Foreskin keratinocyte (primary cell): ENCODE measurements at places on chromosomes 2 and 18. TPM values are rescaled to one million over a fixed set of nuclear protein-coding genes. Genes with fewer than 3 reads are reported as not detected.

Gene ADCYAP1
- not detected in 2 replicates for polyA plus RNA-seq

Gene UGT1A3
- 0.40 and 0.58 TPM in 2 replicates for polyA plus RNA-seq

Gene CFAP210
- 0.18 TPM in 1 of 2 replicates, not detected in the other for polyA plus RNA-seq

Gene ANKRD30B
- not detected in 2 replicates for polyA plus RNA-seq

Gene USP14
- polyA plus RNA-seq: 46.1 and 53.9 TPM in 2 replicates

Gene NBAS
- 24.1 and 27.8 TPM in 2 replicates for polyA plus RNA-seq

Gene VSNL1
- 3.7 and 4.4 TPM in 2 replicates for polyA plus RNA-seq

DNA sequence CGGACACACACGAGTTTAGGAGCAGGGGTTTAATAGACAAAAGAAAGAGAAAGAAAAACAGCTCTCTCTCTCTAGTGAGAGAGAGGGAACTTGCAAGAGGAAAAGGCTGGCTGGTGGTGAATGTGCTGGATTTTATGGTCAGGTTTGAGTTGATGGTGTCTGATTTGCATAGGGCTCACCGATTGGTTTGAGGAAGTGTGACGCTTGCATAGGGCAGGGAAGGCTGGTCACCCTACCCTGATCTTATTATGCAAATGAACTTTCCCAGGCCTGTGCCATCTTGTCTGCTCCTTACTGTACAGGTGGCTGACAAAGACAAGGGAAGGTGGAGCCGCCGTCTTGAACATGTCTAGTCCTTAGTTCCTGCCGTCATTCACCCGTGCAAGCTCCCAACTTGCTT is 408.9 kb downstream of the RIT2 start:
- DNase-seq: peak; percentile 84

DNA sequence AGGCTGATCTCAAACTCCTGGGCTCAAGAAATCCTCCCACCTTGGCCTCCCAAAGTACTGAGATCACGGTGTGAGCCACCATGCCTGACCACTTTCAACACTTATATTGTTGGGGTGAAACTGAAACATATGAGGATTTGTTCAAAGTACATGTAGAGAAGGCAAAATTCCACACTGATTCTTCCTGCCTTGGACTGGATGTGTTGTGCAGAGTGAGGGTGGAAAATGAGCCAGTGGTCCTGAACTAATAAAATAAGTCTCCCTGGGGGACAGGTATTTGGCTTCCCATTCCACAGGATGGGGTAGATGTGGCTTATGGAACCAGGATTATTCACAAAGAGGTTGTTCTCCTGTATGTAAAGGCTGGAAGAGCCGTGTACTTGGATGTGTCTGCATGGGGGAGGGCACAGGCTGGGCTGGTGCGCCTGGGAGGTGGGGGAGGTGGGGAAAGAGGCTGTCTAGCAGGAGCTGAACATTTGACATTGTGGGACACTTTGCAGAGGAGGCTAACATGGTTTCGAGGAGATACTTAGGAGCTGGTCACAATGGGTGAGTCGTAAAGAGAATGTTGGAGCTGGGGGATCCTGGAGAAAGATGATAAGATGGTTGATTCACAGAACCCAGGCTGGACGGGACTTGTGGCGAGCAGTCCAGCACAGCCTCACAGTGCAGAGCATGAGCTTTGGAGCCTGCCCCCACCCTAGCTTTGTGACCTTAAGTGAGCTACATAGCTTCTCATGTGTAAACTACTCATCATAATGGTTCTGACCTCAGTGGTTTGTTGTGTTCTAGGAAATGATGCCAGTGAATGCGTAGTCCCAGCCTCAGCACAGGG is at the start of gene TXNDC2:
TXNDC2 (plus strand) TSS at position 804 of the 835 bp plus-strand sequence. CDS start 708 bp downstream, outside the sequence.
- DNase-seq: no peak

DNA sequence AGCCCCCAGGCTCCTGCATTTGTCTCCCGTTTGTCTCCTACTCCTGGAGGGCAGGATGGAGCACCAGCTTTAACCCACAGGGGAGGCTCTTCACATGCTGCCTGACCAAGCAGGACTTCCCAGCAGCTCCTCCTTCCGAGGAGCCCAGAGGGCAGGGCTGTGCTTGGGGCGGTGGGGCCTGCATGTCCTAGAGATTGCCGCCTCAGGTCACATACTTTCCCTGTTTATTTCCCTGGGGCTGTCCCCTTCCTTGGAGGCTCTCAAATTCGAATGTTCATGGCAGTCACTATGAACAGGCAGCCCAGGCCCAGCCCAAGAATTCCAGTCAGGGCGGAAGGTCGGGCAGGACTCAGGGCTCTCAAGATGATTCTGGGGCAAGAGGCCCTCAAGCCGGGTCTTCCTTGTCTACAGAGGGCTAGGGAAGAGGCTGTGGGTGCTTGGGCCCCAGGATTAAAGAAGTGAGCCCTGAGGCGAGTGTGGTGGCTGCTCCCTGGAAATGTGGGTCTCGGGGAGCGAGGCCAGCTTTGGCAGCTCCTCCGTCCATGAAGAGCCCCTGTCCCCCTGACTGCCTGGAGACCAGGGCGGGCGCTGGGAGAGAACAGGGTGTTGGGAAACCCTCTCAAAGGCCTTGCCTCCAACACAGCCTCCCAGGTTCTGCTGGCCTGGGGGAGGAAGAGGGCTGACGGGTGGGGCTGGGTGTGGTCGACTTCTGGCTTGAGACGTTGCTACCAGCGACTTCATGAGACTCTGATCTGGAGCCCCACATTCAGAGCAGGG is 48.9 kb upstream of the HPCAL1 start:
- DNase-seq: no peak

DNA sequence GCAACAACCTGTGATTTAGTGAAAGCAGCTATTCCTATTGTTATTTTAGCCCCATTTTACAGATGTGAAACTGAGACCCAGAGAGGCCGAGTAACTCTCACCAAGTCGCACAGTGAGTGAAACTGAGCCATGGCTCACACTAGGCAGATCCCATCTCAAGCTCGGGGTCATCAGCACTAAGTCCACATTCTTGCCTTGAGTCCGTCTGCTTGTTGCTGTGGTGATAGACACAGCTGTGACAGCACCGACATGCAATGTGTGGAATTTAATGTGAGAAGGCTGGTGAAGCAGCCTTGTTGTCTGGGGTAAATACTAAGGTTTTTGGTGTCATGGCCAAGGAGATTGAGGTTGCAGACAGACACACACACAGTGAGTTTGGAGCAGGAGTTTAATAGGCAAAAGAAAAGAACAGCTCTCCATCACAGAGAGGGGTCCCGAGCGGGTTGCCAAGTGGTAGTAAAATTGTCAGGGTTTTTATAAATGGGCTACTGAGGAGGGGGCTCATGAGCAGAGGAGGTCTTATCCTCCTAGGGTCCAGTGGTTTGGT is 40.2 kb upstream of the GMCL1 start:
- DNase-seq: peak; percentile 34

DNA sequence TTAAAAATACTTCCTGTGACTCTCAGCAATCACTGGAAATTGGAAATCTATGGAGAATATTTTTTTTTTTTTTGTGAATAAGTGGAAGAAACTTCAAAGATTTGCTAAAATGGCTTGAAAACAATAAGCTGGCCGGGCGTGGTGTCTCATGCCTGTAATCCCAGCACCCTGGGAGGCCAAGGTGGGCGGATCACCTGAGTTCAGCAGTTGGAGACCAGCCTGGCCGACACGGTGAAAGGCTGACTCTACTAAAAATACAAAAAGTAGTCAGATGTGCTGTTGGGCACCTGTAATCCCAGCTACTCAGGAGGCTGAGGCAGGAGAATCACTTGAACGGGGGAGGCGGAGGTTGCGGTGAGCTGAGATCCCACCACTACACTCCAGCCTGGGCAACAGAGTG is 155.5 kb upstream of the CAVIN2 start:
- DNase-seq: no peak

- DNase-seq: no peak
These were observed 48.1 kb downstream of the ADCY3 start for GRCh38 chr2:24871852-24872333.

DNA sequence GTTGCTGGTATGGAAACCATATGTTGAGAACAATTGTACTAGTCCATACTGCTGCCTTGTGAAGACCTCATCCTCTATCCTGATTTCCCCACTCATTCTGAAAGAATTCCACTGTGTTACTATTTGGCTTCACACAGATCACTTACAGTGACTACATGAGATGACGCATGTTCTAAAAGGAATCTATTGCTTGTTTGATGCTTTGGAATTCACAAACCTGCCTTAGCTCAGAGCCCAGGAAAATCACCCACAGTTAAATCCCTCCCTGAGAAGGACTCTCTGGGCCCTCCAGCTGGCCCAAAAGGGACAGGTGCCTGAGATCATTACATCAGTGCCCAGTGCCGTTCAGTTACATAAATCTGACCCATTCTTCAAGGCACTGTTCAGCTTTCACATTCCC is 45.3 kb downstream of the KLHL29 start:
- DNase-seq: peak; percentile 87

GRCh38 chr2:108611021-108611420 is 76.8 kb downstream of the LIMS1 start:
- no peak for DNase-seq

GRCh38 chr2:31282634-31283033 is 48.7 kb downstream of the EHD3 start:
- no peak for DNase-seq

DNA sequence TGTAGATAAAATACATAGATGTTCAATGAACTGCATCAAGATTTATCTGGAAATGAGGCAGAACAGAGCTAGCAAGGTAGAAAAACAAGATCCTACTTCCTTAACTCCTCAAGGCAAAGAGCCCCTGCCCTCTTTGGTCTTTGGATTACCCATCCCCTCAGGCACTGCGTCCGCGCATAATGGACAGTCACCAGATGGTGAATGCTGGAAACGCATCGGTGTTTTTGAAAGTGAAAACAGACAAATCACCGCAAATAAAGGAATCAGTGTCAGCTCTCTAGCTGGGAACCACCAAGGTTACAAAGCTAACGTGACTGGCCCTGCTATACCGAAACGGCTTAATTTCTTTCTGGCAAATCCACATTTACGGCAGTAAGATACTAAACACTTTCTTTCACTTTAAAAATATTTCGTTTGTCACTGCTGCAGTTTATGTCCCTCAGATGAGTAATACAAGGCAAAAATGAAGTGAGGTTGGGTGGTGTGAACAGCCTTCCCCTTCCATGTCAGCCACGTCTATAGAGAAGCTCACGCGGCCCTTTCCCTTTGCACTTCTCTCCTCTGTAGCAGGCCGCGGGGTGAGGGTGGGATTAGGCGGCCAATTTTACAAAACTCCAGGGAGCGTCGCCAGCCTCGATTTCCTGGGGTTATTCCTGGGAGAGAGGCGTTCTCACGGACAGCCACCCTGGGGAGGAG is 627 bp upstream of the GALR1 start:
- peak; percentile 5 for DNase-seq
